GDM1 (cell line): ENCODE measurements at places on chromosomes 2 and 18.

DNA sequence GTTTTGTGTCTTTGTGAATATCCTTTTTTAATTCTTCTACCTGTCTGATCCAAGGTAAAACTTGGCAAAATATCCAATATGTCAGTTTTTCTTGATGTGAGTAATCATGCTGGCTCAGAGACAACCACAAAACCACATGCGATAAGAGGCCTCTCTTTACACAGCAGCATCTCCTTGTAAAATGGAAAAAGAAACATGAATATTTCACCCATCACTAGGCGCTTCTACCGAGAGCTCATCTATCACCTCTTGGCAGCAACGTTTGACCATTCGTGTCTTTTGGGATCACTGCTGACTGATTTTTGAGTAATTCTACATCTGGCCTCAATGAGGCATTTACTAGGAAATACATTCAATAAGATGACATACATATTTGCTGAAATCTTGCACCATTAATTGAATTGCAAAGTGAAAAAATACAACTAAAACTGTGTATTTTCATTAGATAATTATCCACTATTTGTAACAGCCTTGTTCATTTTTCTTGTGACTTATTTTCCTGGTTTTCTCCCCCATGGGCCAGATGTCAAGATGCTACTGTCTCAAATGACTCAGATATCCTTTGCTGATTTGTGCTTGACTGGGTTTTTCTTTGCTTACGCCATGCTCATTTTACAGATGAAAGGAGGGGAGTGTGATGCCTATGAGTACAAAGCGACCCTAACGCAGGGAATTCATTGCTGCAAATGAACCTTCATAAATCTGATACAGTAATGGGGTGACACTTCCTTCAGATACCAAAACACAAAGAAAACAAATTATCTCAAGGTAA lies 467.5 kb downstream of the FBXO15 start:
- DNase-seq = no peak

GRCh38 chr18:70421471-70422390 lies 132.9 kb downstream of the SOCS6 start:
- DNase-seq = peak; percentile 26

DNA sequence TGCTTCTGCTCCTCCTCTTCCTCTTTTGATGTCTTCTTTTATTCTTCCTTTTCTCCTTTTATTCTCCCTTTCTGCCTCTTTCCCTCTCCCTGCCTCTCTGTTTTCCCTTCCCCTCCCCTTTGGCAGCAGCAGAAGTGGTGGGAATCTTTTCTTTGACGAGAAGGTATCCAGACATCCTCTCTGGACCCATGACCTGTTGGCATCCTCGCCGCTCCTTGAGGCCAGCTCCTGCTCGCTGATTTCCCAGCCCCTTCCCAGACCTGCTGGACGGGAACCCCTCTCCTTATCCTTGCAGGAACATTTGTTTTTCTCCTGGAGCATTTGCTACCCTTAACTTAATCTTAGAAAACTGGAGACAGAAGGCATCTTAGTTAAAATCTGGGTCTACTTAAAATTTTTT lies 130.5 kb downstream of the LPIN1 start:
- no peak for DNase-seq

- no peak for DNase-seq
Observed at GRCh38 chr2:39661826-39662225, 3.9 kb upstream of the TMEM178A start.

DNA sequence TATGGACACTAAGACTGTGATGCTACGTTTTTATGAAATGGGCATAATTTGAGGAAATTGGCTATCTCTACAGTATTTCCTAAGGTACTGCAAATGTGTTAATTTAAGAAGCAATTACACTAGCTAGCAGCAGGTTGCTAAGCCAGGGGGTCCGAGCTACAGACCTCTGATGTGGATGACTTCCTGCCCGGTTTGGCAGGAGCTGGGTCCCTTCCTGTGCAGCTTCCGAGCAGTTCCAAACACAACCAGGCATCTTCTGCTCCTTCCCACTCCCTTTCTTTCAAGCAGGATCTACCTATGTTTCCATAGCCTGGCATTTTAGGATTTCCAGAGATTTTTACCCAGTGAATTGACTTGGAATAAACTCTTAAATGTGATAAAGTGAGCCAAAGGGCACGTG lies 55.7 kb downstream of the SCN2A start:
- DNase-seq = no peak

DNA sequence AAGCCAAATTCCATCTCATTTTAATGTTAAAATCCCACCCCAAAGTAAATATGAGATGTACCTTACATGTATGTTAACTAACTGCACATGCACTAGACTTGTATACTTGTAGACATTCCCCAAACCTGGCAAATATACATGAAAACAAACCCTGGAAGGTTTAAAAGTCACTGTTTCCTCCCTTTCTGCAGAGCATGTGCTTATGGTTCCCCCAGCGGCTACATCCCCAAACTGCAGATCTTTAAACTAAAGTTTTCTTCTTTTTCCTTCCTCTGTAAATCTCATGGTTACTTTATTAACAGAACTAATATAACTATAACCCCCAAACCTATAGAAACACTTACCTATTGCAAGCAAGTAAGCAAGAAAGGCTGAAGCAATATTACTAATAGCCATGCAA lies 731.5 kb downstream of the LRP1B start:
- DNase-seq = no peak

DNA sequence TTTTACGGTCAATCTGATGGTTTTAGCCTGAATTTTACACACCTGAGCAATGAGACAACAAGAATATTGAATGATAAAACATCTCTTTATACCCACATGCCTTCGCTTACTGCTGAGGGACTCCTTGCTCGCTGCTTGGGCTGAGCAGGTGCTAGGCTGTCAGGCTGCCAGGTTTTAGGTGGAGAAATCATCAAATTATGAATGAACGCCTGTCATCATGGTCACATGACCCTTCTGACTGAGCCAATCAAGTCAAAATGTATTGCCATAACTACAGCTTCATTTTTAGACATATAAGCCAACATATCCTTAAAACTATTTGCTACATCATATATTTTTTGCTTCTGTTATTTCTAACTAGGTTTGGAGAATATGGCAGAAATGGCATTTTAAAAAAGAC lies 274.0 kb downstream of the LNPK start:
- no peak for DNase-seq

GRCh38 chr18:48862678-48863270 lies 88.0 kb downstream of the SMAD7 start:
- DNase-seq = no peak

- DNase-seq = no peak
Observed at GRCh38 chr2:174076040-174076439, 110.9 kb upstream of the SP3 start.

- no peak for DNase-seq
Observed at GRCh38 chr18:41579185-41579584, 375.8 kb upstream of the PIK3C3 start.

GRCh38 chr2:108776475-108776874 lies 10.1 kb upstream of the CCDC138 start:
- DNase-seq = no peak

- peak; percentile 19 for DNase-seq
Observed at GRCh38 chr18:59308248-59308937, 10.1 kb downstream of the CPLX4 start.

DNA sequence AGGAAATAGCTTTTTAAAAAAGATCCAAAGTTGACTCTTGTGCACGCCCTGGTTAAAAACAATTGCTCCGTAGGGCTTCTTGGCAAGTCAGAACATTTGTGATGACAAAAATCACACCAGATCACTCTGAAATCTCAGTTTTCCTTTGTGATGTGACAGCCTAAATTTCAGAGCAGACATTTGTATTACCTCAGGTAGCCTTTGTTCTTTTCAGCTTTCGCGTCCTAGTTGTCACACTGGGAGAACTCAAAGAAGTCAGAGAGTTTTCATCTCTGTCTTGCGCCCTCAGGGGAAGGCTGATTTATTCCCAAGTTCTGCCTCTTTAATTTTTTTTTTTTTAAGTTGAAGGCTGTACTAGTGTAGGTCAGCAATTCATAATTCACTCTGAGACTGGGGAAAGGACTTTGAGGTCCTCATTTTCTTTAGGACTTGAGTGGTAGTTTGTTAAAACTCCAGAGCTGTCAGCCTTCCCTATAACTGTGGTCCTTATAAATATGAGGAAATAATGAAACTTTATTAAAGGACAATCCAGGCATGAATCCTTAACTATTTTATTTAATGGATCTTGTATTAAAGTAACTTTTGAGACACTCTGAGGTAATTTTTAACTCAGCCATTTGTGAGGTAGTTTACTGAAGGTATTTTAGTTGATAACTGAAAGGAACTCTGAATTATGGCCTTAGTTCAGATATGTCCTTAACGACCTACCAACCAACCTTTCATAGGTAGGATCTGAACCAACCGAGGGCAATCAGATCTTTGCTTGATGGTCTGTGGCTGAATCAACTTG lies 525.1 kb upstream of the FAM98A start:
- no peak for DNase-seq

DNA sequence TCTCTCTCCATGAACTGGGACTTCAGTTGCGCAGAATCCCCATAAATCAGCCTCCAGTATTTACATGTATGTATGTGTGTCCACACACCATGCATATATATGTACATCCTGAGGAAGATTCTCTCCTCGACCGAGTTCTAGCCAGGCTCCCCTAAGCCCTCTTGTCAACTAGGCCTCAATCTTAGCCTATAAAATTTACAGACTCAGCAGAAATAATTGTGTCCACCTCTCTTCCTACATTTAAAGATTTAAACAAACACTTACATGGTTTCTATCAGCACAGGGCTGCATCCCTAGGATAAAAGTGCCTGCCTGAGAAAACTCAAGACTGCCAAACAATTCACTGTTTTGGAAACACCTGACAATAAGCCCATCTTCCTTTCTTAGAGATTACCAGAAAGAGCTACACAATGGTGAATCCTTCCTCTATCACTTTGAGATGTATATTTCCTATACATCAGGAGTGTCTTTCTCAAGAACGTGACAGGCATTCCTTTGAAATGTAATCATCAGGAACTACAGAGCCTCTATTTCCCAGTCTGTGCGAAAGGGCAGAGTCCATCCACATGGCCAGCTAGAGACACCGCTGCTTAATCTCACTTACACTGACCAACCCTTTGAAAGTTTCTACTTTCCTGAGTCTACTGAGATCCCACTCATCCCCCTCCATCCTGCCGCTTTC lies 39.5 kb downstream of the ZNF519 start:
- no peak for DNase-seq

- DNase-seq = no peak
Observed at GRCh38 chr2:29916571-29916970, 4.8 kb downstream of the ALK start.

- no peak for DNase-seq
Observed at GRCh38 chr18:13501891-13502290, 224.5 kb downstream of the FAM210A start.

DNA sequence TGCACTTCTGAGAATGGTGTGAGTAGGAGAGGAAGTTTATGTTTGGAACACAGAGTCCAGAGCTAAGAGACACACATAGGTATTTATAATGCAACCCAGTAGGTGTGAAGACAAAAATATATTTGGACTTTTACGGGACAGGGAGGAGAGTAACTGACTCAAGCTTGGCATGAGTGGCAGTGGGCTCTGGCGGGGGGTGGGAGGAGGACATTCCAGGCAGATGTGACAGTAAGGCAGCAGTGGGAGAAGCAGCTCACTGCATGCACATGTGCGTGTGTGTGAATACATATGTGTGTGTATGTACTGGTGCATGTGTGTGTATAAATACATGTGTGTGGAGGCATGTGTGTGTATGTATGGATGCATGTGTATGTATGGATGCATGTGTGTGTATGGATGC lies 51.4 kb downstream of the DCDC2C start:
- no peak for DNase-seq

- DNase-seq = no peak
Observed at GRCh38 chr18:75871596-75871995, 444.1 kb upstream of the SMIM21 start.

DNA sequence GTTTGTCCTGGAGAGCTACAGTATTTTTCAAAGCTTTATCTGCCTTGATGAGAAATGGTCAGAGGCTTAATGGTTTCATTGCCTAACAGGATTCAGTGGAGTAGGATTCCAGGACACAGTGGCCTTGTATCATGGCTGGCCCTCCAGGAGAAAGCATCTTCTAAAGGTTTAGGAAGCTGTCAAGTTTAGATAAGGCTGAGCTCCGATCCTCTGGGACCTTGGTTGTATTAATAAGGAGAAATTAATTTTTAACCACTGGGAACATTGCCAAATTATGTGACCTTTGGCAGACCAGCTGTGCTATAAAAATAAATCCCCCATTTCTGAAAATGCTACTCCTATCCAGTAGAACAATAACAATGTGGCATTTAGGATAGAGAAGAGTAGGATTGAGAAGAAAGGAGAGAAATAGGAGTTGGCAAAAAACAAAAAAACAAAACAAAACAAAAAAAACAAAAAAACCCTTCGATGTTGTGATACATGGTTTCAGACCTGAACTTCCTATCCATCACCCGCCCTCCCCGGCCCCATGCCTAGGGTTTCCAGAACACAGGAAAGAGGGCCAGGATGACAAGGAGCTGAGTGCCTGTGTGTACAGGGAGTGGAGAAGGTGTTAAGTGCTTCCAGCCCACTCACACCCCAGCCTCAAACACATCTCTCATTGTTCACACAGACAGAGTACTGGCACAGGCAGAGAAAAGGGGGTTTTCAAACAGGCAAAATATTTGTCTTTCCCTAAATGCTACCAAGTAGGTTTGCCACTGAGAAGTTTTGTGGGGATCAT lies 6.3 kb downstream of the NRP2 start:
- no peak for DNase-seq

DNA sequence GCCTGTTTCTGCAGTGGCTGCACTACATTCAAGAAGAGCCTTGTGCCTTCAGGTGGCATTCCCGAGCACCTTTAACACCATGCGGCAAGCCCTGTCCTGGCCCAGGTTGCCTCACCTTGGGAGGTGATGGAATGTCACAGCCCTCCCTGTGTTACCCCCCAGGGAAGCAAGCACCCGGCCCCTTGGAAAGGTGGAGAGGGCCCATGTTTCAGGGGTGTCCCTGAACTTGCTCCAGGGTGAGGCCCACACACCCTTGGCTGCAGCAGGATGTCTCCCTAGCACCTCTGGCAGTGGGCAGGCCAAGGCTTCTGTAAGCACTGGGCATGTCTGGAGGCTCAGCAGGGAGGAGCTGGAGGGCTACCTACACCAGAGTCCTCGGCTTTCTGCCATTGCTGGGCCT lies 29.3 kb upstream of the ACAA2 start:
- DNase-seq = no peak

- no peak for DNase-seq
Observed at GRCh38 chr2:1864301-1864980, 120.1 kb upstream of the PXDN start.

- DNase-seq = no peak
Observed at GRCh38 chr2:85875350-85876050, 13.3 kb downstream of the ST3GAL5 start.
